ENCODE measurements at places on chromosomes 6 and 20. TPM values are rescaled to one million over a fixed set of nuclear protein-coding genes. Genes with fewer than 3 reads are reported as not detected.
A peak's percentile ranks its signal among the peaks of the same experiment; 100 is the strongest.

- peaks cover 19% of the 10 kb centered on the region for H3K4me1 ChIP-seq
- DNase-seq, result no peak
- no peaks in the 10 kb centered on the region for H3K27me3 ChIP-seq
- no peak overlapping the region for H3K27ac ChIP-seq
Observed at GRCh38 chr20:38060536-38060935, 27.0 kb downstream of the RPRD1B start.

- no peak overlapping the region for H3K4me3 ChIP-seq
- peaks cover 9% of the 10 kb centered on the region for H3K36me3 ChIP-seq
- no peaks in the 10 kb centered on the region for H3K4me1 ChIP-seq
- no peak overlapping the region for H3K27ac ChIP-seq
- DNase-seq, result no peak
Observed at GRCh38 chr6:170360476-170360875, 53.9 kb downstream of the FAM120B start.

DNA sequence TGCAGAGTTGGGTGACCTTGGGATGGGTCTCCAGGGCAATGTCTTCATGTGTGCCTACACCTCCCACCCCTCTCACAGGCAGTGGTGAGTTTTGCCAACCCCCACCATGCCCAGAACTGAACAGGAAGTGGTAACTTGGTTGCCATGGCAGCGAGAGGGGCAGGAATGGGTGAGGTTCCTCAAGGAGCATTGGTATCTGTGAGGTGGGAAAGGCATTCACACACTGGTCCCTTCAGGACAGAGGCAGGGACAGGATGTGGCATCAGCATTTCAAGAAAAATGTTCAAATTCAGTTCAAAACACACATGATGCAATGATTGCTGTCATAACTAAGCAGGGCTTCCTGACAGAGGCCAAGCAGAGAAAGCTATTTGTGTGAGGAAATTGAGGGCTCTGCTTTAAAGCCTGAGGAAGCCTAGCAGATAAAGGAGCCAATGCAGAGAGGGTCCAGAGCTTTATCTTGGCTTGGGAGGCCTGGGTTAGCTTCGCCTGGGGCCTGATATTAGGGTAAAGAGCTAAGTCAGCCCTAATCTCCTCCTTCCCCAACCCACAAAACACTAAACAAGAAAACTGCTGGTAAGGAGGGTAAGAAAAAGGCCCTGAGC lies 551 bp downstream of the TREML2 start:
- DNase-seq, result peak; percentile 61
- peaks cover 20% of the 10 kb centered on the region for H3K36me3 ChIP-seq
- peak overlapping the region; percentile 95 for H3K27ac ChIP-seq
- peaks cover 61% of the 10 kb centered on the region for H3K4me1 ChIP-seq
- H3K4me3 ChIP-seq, result peak overlapping the region; percentile 77

DNA sequence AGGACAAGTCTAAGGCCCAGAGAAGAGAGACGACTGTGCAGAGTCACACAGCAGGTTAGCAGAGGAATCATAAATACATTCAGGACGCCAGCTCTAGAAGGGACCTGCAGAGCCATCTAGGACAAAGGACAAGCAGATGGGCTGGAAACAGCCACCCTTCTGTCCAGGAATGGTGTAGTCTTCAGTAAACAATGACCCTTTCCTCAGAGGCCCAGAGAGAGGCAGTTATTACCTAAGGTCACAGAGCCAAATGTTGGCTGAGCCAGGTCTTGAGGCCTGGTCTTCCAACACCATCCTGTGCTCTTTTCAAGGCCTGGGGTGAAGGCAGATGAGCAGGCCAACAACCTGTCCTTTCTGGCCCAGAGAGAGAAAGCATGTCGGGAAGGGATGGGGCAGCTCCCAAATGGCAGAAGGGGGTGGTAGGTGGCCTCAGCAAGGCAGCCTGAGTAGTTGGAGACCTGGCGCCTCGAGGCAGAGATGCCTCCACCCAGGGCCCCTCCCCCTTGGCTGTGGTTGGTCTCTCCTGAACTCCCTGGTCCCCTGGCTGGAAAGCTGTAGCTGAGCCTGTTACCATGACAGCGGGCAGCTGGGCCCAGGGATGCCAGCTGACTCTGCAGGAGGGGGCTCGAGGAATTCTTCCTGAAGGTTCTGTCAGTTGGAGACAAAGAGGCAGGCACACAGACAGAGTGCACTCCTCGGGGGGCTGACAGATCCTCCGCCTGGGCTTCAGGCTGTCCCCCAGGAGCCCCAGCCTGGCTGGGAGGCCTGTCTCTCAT lies 24.8 kb downstream of the EPB41L1 start:
- no peaks in the 10 kb centered on the region for H3K36me3 ChIP-seq
- H3K4me3 ChIP-seq, result no peak overlapping the region
- DNase-seq, result no peak
- H3K4me1 ChIP-seq, result no peaks in the 10 kb centered on the region

DNA sequence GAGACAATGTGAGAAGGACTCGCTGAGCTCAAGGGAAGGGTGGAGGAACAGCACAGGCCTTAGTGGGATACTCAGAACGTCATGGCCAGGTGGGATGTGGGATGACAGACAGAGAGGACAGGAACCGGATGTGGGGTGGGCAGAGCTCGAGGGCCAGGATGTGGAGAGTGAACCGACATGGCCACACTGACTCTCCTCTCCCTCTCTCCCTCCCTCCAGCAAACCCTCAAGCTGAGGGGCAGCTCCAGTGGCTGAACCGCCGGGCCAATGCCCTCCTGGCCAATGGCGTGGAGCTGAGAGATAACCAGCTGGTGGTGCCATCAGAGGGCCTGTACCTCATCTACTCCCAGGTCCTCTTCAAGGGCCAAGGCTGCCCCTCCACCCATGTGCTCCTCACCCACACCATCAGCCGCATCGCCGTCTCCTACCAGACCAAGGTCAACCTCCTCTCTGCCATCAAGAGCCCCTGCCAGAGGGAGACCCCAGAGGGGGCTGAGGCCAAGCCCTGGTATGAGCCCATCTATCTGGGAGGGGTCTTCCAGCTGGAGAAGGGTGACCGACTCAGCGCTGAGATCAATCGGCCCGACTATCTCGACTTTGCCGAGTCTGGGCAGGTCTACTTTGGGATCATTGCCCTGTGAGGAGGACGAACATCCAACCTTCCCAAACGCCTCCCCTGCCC lies 1.7 kb downstream of the TNF start:
- H3K36me3 ChIP-seq, result peaks cover 74% of the 10 kb centered on the region
- H3K27ac ChIP-seq, result peak overlapping the region; percentile 81
- peak; percentile 59 for DNase-seq
- peak overlapping the region; percentile 92 for H3K4me3 ChIP-seq
- peaks cover 73% of the 10 kb centered on the region for H3K4me1 ChIP-seq

DNA sequence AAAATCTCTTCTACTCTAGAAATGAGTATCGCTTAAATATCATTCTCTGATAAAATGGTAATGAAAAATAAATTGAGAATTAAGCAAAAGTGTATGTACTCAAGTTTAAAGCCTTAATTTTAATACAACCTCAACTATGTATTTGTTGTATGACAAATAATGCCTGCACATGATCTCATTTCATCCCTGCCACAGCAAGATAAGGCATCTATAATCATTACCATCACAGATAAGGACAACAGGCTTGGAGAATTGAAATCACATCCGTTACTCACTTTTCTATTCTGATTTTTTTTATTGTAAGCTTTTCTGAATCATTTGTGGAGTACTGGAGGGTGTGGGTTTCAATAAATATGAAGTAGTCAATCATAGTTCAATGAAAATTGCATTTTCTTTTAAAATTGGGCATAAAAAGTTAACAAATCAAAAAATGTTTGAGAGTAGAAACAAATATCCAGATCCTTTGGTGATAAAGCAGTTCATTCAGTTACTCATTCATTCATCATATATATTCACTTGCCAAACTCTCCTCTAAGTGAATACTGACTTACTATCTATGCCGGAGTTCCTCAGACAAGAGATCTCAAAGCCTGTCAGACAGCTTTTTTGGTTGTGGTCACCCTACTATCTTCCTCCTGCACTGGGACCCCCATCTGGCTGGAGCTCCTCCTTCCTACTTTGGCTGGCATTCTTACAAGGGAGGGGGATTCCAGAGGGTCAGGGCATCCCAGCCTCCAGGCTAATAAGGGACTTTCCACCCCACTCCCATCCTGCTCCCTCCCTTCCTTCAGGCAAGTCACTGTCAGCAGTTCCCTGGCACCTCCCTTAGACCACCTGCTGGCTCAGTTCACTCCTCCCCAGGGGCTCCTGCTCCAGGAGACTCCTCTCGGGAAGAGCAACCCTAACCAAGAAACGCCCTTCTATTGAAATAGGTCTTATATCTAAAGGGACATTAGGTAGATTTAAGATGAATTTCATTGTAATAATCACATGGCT lies 118.6 kb downstream of the OGFRL1 start:
- H3K27ac ChIP-seq, result no peak overlapping the region
- DNase-seq, result no peak
- no peaks in the 10 kb centered on the region for H3K36me3 ChIP-seq
- peaks cover 12% of the 10 kb centered on the region for H3K27me3 ChIP-seq
- no peak overlapping the region for H3K4me3 ChIP-seq

DNA sequence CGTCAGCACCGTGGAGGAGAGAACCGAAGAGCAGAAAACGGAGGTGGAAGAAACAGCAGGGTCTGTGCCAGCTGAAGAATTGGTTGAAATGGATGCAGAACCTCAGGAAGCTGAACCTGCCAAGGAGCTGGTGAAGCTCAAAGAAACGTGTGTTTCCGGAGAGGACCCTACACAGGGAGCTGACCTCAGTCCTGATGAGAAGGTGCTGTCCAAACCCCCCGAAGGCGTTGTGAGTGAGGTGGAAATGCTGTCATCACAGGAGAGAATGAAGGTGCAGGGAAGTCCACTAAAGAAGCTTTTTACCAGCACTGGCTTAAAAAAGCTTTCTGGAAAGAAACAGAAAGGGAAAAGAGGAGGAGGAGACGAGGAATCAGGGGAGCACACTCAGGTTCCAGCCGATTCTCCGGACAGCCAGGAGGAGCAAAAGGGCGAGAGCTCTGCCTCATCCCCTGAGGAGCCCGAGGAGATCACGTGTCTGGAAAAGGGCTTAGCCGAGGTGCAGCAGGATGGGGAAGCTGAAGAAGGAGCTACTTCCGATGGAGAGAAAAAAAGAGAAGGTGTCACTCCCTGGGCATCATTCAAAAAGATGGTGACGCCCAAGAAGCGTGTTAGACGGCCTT lies 41.6 kb downstream of the ZBTB2 start:
- DNase-seq, result no peak
- no peak overlapping the region for H3K4me3 ChIP-seq
- H3K27me3 ChIP-seq, result peaks cover 5% of the 10 kb centered on the region
- H3K4me1 ChIP-seq, result no peaks in the 10 kb centered on the region

DNA sequence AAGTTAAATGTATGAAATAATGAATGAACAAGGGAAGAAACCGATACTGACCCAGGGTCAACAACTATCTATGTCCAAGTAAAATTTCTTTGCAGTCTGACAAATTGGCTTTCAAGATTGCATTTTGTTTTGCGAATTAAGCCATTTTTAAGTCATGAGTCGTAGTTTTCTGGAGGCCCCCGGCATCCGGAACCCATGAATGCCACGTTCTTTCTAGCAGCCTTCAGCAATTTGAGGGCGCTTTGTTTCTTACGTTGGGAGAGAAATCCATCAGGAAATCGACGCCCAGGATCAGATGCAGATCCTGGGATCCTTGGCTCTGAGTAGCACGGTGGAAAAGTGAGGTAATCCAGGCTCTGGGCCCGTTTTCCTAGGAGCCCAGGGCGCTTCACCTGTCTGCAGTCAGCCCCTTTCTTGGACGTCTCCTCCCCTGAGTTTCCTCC lies 309 bp upstream of the ABRACL start:
- peaks cover 4% of the 10 kb centered on the region for H3K36me3 ChIP-seq
- peak overlapping the region; percentile 82 for H3K27ac ChIP-seq
- no peak for DNase-seq
- peak overlapping the region; percentile 93 for H3K4me3 ChIP-seq

GRCh38 chr20:2955257-2955970 lies 82.1 kb downstream of the PTPRA start:
- no peak for DNase-seq
- H3K27ac ChIP-seq, result peak overlapping the region; percentile 83
- peaks cover 16% of the 10 kb centered on the region for H3K4me1 ChIP-seq
- no peaks in the 10 kb centered on the region for H3K27me3 ChIP-seq

The ADGRF1 gene
- not detected for total RNA-seq

DNA sequence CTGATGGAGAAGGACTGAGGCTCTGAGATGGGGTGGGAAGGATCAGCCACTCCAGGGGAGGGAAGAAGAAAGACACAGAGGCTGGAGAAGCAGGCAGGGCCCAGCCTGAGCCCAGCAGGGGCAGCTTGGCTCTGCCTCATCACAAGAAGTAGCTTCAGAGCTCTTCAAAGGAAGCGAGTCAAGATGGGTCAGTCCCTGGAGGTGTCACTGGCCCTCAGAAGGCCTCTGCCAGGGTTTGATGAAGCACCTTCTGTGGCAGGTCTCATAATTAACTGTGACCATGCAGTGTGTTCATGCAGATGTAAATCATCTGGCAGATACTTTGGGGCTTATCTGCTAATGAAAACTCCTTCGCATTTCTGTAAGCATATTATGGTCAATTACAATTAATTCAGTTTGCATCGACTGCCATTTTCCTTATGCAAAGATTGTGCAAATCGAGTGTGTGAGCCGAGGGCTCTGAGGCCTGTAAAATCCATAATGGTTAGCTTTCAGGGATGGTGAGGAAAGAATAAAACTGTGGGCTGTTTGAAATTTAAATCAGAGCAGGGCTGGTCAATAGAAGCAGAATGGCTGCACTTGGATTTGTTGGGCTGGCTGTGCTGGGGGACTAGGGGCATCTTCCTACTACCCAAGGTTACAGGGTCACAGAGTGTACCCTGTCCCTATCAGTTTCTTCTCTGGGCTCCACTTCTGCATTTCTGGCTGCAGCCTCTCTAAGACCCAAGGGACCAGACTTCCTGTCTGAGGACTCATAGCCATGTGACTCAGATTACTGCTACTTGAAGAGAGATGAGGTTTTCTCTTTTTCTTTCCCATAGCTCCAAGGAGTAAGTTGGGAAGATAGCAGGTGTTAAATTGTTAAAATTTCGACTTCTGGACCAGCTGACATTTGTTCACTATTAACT lies 376.6 kb downstream of the DHX35 start:
- H3K4me1 ChIP-seq, result no peaks in the 10 kb centered on the region
- no peak overlapping the region for H3K27ac ChIP-seq
- no peak for DNase-seq
- H3K27me3 ChIP-seq, result no peaks in the 10 kb centered on the region
- H3K36me3 ChIP-seq, result no peaks in the 10 kb centered on the region

GRCh38 chr6:142002825-142003405 lies 129.8 kb upstream of the GJE1 start:
- H3K36me3 ChIP-seq, result no peaks in the 10 kb centered on the region
- DNase-seq, result no peak
- H3K27me3 ChIP-seq, result peaks cover 2% of the 10 kb centered on the region
- H3K4me1 ChIP-seq, result no peaks in the 10 kb centered on the region
- H3K27ac ChIP-seq, result no peak overlapping the region

DNA sequence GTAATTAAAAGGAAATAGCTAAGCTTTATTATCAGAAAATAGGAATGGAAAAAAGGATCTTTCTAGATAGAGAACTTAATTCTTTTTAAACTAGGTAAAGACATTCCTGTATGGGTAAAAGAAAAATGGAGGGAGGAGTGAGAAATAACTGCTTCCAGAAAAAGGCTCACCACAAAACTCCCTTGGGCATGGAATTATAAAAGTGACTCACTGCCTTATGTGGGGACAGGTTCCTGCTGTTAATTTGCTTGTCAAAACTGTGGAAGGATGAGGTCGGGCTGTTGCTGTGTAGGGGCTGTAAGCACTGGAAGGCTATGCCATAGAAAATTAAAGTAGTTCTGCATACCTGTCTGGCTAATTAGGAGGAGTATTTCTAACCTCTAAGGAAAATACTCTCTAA lies 158.7 kb downstream of the UBE3D start:
- peaks cover 3% of the 10 kb centered on the region for H3K27me3 ChIP-seq
- H3K27ac ChIP-seq, result no peak overlapping the region
- H3K36me3 ChIP-seq, result no peaks in the 10 kb centered on the region
- DNase-seq, result no peak
- H3K4me3 ChIP-seq, result no peak overlapping the region
- no peaks in the 10 kb centered on the region for H3K4me1 ChIP-seq

The AGER gene
- total RNA-seq, result 20.2 TPM

The RIPOR3 gene
- not detected for total RNA-seq

The ID4 gene
- total RNA-seq, result not detected
